ENCODE measurements at places on chromosomes 7 and 10. TPM values are rescaled to one million over a fixed set of nuclear protein-coding genes. Genes with fewer than 3 reads are reported as not detected.

Gene RELN
- total RNA-seq = 1.3 TPM

Gene HIP1
- total RNA-seq = 14.0 TPM

Gene SPDYE2B
- not detected for total RNA-seq

Gene LEP
- total RNA-seq = not detected

Gene LIPN
- total RNA-seq = not detected

Gene ARHGAP22
- 28.9 TPM for total RNA-seq

Gene CRYGN
- not detected for total RNA-seq

Gene LIPF
- not detected for total RNA-seq

Gene JCAD
- 1.8 TPM for total RNA-seq

Gene INSYN2A
- 0.50 TPM for total RNA-seq

Gene METTL27
- 2.9 TPM for total RNA-seq

Data from bronchus fibroblast of lung (primary cell).